ENCODE measurements at places on chromosomes 7 and 10.

DNA sequence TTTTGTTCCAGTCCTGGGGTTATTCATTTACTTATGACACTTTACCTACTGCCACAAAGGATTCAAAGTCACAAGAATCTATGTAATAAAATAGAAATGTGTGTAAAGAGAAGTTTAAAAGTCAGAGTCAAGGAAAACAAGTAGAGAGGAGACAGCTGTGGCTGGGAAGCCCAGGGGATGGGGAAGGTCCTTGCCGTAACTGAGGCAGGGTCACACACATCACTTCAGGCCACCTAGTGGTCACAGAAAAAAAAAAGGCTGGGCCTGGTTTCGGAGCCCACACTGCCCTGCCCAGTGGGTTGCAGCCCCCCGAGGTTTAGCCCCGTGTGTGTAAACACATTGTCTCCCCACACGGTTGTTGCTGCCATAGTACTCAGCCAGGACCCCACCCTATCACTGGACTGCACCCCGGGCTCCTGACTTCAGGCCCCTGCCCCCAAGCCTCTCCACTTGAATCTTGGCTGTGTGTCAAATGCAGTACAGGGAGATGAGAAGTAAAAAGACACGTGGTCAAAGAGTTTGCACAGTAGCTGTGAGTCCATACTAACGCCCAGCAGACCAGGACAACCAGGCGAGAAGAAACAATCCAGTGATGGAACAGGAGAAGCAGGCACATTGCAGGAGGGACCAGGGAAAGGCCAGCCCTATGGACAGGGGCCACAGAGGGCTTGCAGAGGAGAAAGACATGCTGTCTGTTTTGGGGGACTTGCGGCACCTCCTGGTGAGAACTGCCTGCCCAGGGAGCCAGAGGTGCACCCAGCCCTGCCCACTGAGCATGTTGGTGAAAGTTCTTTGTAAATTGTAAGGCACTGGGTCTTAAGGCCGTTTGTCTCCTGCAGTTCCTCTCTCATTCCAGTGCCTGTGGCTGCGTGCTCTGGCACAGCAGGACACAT lies 91.4 kb upstream of the MACROH2A2 start:
- peak; percentile 29 for DNase-seq

- no peak for DNase-seq
These were observed 91.9 kb downstream of the SORBS1 start for GRCh38 chr10:95469251-95469650.

- DNase-seq, result no peak
These were observed 128.2 kb upstream of the IMMP2L start for GRCh38 chr7:111690364-111691111.

DNA sequence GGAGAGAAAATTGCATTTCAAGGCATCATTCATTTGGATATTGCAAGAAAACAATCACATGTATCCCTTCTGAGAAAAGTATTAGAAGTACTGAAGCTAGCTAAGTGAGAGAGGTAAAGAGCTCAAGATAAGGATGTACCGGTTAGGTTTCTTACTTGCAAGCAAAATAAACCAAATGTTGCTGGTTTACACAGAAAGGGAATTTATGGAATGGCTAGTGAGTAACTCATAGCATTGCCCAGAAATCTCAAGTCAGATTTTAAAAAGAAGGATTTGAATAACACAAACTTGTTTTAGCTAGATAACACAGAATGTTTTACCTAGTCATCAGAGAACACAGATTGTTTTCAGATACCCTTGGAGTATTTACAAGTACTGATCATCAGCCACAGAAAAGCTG lies 30.6 kb downstream of the KLHL7 start:
- no peak for DNase-seq

- DNase-seq, result no peak
These were observed 1.9 kb upstream of the NRF1 start for GRCh38 chr7:129609666-129610065.

Data from NCI-H345 (cell line).